Memory B cell (primary cell): ENCODE measurements at places on chromosomes 1 and 21.
A peak's percentile ranks its signal among the peaks of the same experiment; 100 is the strongest.

DNA sequence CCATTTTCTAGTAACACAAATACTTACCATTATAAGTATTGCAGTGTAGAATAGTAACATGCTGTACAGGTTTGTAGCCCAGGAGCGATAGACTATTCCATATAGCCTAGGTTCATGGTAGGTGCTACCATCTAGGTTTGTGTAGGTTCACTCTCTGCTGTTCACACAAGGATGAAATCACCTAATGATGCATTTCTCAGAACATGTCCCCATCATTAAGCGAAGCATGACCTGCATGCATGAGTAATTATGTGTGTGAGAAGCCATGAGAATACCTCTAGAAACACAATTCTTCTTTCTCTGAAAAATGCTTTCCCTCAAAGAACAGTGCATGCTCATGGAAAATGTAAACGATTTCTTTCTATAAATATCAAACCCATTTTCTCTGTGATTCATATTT is 69.3 kb downstream of the NR5A2 start:
- no peak overlapping the region for H3K4me3 ChIP-seq
- DNase-seq: no peak

- H3K4me3 ChIP-seq: no peak overlapping the region
- no peak overlapping the region for H3K27ac ChIP-seq
- DNase-seq: no peak
- peaks cover 2% of the 10 kb centered on the region for H3K36me3 ChIP-seq
- no peaks in the 10 kb centered on the region for H3K4me1 ChIP-seq
- no peaks in the 10 kb centered on the region for H3K27me3 ChIP-seq
Observed at GRCh38 chr1:5907966-5908365, 84.3 kb downstream of the NPHP4 start.

DNA sequence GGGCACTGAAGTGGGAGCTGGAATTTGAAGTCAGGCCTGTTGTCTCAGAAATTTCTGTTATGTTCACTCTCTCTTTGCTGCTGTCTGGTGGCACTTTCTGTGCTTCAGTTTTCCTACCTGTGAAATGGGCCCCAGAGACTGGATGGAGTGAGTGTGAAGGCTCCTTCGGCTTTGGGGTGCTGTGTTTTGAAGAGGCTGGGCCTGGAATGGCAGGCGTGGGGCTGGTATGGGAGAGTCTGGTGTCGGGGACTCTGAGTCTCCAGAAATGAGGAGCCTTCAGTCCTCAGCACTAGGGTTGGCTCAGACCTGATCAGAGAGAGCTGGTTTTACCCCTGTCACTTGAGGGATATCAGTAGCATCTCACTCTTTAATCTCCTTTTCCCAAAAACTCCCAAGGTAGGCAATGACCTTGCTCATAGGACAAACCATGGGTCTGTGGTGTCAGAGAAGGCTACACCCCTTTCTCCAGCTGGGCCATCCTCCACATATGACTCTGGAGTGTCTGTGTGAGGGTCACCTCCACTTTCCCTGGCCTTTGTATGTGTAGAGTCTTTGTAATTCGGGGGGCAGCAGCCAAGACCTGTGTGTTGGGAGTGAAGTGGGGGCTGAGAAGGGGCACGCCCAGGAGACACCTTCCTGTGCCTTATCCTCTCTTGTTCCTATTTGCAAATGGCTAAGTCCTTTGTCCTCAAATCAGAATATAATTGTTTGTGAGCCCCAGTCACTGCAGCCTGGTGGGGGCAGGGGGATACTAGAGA is 279.9 kb downstream of the PTPRU start:
- no peaks in the 10 kb centered on the region for H3K36me3 ChIP-seq
- no peak overlapping the region for H3K4me3 ChIP-seq
- no peak for DNase-seq
- peaks cover 6% of the 10 kb centered on the region for H3K27me3 ChIP-seq

- no peak overlapping the region for H3K27ac ChIP-seq
- no peaks in the 10 kb centered on the region for H3K36me3 ChIP-seq
- peaks cover 8% of the 10 kb centered on the region for H3K4me1 ChIP-seq
- H3K27me3 ChIP-seq: peaks cover 2% of the 10 kb centered on the region
- H3K4me3 ChIP-seq: no peak overlapping the region
Observed at GRCh38 chr1:167587872-167588271, 34.3 kb upstream of the CREG1 start.

GRCh38 chr1:209855623-209856022 is 27.9 kb downstream of the UTP25 start:
- no peak overlapping the region for H3K27ac ChIP-seq
- DNase-seq: no peak
- peaks cover 22% of the 10 kb centered on the region for H3K36me3 ChIP-seq
- no peaks in the 10 kb centered on the region for H3K27me3 ChIP-seq
- no peaks in the 10 kb centered on the region for H3K4me1 ChIP-seq

DNA sequence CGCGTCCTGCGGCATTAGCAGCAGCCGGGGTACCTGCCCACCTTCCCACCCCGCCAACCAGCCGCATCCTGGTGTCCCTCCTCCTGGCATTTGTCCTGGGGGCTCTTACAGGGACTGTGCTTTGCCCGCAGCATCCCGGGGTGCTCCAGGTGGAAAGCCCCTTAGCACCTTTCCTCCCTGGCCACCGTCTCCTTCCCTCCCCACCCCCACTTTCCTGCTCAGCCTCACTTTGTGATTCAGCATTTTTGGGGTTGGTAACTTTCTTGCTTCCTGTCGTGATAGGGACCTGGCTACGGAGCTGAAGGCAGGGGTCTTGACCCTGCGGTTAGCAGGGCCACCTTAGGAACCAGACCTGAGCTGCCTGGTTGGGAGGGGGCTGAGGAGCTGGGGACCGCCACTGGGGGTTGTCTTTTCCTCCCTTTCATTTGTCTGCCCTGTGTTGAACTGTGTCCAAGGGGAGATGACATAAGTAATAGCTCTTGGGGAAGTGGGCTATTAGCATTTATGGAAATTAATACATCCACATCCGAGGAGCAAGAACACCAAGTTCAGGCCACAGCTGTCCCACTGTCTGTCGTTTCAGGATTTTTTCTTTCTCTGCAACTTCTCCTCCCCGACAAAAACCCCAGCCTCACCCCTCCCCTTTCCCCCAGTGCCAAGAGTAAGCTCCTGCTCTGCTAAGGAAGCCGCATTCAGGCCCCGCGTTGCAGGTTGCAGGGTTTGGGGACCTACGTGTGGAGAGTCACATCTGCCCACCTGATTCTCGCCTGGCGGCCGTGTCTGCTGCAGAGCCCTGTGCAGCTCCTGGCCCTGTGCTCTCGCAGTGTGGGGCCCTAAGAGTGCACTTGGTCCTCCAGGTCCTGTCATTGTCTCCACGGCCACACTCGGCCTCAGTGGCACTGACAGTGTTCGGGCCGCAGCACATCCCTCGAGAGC is 1.6 kb upstream of the NPHP4 start:
- H3K36me3 ChIP-seq: peaks cover 1% of the 10 kb centered on the region
- H3K4me3 ChIP-seq: peak overlapping the region; percentile 96
- no peaks in the 10 kb centered on the region for H3K27me3 ChIP-seq
- H3K4me1 ChIP-seq: peaks cover 36% of the 10 kb centered on the region
- DNase-seq: no peak
